ENCODE measurements at places on chromosomes 2 and 18.
A peak's percentile ranks its signal among the peaks of the same experiment; 100 is the strongest.

DNA sequence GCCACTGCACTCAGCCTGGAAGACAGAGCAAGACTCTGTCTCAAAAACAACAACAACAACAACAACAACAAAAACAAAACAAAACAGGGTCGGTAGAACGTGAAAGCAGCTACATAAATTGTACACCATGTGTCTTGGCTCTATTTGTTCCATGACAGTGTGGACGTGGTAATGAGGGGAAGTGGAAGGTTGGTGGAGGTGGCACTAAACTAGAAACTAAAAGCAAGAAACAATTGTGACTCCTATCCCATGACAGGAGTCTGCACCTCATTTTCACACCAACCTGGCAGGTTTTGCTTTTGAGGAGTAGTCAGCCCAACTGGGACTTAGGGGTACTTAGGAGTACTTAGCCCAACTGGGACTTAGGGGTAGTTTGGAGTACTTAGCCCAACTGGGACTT, 62.5 kb upstream of the MRPS9 start:
- DNase-seq = no peak

- no peak for DNase-seq
These were observed 58.8 kb downstream of the BOD1L2 start for GRCh38 chr18:57205641-57206040.

- DNase-seq = no peak
These were observed 14.1 kb downstream of the ZNF407 start for GRCh38 chr18:74611765-74612164.

DNA sequence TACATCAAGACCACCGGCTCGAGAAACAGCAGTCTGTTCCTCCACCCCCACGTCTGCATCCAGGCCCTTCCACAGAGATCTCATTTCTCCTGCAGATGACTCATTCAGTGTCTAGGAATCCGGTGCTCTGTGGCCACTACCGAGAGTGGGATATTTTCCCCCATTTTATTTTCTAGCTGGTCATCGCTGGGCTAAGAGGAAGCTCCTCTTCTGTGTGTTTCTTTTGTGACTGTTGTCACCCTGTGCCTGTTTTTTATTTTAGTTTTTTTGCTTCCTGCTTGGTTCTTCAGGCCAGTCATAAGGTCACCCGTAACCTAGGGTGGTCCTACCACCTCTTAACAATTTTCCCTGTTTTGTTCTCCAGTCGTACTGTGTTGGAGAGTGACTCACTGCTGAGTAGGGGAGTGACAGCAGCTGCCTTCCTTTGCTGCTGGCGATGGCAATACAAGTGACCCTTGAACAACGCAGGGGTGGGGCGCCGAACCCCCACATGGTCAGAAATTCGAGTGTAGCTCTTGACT, 6.7 kb downstream of the RAMP1 start:
- DNase-seq = no peak

DNA sequence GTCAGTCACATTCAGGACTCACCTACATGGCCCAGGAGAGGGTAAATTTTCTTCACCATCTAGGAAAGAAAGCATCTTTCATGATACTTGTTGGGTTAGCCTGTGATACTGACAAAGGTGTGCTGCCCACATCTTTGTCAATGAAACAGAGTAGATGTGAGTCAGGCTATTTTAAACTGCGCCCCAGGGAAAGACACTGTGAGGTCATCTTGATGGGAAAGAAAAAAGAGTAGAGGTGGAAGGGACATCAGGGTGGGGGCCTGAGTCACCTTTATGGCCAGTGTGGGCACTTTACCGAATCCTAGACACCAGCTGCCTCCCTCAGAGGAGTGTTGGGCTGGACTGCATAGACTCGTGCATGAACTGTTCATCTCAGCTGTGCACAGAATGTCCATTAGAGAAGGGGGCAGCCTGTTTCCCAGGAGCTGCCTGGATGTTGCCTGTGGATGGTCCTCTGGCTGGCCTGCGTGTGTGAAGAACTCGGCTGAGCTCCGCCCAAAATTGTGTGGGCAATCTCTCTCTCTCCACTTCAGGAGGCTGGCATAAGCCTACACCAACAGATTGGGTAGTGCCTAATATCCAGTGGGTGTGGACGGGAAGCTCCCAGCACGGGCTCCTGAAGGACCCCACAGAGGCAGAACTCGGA, 278.7 kb upstream of the PXDN start:
- DNase-seq = no peak

GRCh38 chr18:6648581-6648980, 80.9 kb upstream of the ARHGAP28 start:
- no peak for DNase-seq

DNA sequence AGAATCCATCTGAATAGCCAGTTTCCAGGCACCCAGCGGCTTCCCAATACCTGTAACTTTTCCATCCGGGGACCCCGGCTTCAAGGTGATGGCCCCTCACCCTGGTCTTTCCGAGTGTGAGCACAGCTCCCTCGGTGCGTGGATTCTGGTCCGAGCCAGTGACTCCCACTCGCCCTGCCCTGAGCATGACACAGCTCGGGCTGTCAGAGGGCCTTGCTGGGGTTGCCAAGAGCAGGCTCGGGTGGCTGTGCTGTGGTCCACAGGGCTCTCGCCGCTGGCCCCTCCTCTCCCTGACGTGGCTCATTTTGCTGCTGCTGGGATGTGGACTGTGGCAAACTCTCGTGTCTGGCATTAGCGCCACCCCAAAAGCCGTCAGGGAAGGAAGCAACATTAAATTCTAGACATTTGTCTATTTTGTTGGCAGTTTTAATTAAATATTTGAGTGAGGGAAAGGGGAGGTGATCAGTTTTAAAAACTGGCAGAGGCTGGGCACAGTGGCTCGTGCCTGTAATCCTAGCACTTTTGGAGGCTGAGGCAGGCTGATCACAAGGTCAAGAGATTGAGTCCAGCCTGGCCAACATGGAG, 5.6 kb upstream of the ESPNL start:
- DNase-seq = no peak

DNA sequence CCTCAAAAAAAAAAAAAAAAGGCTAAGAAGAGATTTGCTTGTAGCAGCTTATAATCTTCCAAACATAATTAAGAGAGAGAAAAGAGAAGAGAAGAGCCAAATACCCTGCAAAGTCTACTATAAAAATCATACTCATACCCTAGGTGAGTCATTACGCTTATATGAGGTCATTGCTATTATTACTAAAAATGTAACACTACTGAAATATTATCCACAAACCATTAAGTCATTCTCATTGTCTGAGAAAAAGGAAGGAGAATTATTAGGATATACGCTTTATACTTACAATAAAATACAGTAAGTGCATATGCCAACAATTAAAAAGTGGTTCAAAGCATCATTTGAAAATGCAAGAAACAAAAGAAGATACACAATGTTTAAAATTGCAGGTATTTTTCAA, 66.5 kb downstream of the COLEC12 start:
- DNase-seq = no peak

- DNase-seq = no peak
These were observed 848 bp downstream of the VRK2 start for GRCh38 chr2:58047373-58047935.

DNA sequence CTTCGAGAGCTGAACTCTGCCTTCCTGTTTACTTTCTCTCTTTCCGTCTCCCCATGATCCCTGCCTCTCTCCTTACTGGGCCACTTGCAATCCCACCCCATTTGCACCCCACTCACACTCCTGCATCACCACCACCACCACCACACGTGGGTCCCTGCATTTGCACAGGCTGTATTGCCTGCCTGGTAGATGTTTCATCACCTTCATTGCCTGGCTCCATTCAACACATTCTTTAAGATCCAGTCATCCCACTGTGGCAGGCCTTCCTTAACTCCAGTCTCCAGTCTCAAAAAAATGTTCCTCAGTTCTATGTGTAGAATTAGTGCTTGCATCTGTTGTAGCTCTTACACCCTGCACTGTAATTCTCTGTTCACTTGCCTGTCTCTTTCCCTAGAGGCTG, 13.9 kb downstream of the NOSTRIN start:
- DNase-seq = no peak

- no peak for DNase-seq
These were observed 110.4 kb downstream of the NCKAP5 start for GRCh38 chr2:133457861-133458260.

DNA sequence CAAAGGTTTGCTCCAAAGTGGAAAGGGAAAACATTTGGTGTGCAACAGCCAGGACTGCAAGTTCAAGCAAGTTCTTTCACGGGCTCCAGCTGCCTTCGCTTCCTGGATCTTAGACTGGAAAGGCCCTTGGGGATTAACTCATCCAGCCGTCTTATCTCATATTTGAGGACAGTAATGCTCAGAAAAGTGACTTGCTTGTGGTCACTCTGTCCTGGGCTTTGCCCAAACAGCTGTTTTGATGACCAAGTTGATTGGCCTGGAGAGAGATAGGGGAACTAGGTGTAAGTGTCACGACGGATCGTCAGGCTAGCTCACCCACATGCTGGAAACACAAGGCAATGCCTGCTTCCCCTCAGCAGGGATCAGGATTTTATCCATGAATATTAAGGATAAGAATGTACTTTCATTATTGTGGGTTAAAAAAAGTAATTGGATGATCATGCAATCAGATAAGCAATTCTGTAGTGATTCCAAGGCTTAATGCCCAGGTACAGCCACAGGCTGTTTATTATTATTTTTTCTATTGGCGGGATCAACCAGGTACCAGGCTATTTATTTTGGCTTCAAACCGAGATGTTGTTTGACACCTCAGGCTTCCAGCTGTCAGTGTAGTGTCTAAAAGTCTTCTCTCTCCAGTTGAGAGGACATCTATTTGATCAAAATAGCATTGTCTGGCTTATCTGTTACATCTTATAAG, 162.5 kb upstream of the EPAS1 start:
- no peak for DNase-seq

DNA sequence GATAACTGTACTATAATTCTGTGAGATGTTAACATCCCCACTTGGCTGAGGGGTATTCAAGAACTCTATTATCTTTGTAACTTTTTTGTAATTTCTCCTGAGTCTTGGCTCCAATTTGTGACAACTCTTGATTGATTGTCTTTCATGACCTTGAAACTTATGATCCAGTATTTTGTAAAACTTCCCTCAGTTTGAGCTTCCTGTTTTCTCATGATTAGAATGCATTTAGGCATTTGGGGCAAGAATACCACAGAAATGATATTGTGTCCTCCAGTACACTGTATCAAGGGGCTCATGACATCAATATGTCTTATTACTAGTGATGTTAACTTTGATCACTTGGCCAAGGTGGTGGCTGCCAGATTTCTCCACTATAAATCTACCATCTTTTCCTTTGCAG, 37.4 kb downstream of the PNO1 start:
- no peak for DNase-seq

GRCh38 chr2:8380026-8380425, 301.8 kb upstream of the ID2 start:
- DNase-seq = no peak

DNA sequence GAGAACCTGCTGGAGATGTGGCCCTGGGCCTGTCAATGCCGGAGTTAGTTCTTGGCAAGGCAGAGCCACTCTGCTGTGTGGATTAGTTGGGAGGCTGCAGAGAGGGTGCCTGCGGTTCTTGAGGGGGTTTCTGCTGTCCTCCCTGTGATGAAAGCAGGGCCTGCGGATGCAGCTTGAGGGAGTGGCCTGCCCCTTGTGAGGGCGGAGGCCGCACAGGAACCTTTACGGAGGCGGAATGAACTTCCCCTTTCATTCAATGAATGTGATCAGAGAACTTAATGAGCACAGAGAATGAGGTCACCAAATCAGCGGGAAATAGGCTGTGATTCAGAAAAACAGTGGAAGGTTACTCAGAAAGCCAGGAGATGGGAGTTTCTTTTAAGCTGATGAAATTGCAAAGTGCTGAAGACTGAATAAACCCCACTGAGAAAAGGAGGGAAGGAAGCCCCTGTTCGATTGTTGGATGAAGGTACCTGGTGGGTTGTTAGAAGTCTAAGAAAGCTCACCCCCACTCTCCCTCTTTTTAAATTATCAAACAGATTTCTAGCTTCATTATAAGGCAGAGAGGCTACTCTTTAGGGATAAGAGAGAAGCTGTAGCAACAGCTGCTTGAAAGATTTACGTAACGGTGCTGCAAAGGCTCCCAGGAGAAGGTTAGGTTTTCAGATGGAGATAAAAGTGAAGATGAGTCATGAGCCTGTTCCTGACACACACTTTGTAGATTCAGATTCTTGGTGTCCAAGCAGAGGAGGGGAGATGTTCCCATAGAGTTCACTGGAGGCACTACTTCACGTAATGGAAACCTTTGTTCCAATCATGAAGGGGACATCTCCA, 47.4 kb downstream of the VWA3B start:
- DNase-seq = peak; percentile 72

GRCh38 chr2:101706819-101707177, 9.3 kb downstream of the MAP4K4 start:
- DNase-seq = no peak

DNA sequence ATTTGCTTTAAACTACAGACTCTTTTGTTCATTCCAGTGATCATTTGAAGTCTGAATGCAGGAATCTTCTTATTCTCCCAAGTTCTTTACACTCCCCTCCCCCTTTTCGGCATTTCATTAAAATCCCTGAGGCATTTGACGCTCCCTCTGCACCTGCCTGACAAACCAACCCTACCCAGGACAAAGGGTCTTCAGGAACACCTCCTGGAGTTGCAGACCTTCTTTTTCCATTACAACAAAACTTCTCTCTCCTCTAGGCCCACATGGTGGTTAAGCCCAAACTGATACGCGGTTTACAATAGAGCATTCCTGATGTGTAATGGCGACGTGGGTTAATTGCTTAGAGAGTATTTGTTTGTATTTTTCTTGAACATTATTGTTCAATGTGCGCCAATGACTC, 367.4 kb downstream of the FBXO15 start:
- DNase-seq = no peak

DNA sequence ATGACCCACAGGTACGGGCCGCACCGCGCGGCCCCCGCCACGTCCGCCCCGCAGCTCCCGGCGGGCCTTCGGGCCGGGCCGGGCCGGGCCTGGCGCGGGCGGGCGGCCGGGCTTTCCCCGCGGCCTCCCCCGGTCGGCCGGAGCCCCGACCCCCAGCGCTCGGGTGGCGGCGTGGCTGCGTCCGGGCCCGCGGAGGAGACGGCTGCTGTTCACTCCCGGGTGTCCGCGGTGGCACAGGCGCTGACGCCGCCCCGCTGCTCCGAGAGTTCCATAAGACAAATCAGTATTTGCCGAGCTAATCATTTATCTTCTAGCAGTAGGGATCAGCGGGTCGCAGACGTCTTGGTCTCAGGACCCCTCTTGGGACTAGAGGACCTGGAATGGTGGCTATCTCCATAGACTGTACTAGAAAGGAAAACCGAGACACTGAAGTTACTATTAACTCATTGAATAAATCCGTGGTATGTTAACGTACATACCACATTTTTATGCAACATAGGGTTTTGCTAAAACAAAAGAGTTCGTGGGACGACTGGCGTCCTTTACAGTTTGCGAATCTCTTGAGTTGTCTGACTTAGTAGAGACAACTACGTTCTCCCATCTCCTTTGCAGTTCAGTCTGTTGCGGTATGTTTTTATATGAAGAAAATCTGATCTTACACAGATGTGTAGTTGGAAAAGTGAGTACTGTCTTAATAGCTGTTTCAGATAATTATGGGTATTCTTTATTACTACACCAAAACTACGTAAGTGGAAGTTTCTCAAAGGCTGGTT, 500 bp downstream of the LIMS1 start:
- DNase-seq = no peak

Measured in HL-60 (cell line).